ENCODE measurements at places on chromosomes 6 and 20.
A peak's percentile ranks its signal among the peaks of the same experiment; 100 is the strongest.

DNA sequence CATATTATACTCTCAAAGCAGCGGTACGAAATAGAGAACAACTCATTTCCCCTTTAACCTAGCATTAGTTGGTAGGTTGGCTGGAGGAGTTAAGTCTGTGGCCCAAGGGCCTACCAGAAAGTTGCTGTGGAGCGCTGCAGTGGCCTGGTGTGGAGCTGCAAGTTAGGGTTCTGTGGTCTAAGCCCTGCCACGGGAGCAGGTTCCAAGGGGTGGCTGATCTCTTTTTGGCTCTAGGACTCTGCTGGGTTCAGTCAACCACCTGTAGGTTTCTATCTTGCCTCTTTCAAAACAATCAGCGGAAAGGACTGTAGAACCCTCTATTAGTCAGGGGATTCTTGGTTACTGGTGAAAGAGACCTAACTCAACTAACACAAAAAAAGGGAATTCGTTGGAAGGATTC is 54.5 kb upstream of the TULP4 start:
- no peak for DNase-seq

GRCh38 chr20:24109537-24109936 is 121.0 kb upstream of the GGTLC1 start:
- no peak for DNase-seq

- DNase-seq, result no peak
Measured at GRCh38 chr6:108275976-108276375, 15.1 kb upstream of the SNX3 start.

DNA sequence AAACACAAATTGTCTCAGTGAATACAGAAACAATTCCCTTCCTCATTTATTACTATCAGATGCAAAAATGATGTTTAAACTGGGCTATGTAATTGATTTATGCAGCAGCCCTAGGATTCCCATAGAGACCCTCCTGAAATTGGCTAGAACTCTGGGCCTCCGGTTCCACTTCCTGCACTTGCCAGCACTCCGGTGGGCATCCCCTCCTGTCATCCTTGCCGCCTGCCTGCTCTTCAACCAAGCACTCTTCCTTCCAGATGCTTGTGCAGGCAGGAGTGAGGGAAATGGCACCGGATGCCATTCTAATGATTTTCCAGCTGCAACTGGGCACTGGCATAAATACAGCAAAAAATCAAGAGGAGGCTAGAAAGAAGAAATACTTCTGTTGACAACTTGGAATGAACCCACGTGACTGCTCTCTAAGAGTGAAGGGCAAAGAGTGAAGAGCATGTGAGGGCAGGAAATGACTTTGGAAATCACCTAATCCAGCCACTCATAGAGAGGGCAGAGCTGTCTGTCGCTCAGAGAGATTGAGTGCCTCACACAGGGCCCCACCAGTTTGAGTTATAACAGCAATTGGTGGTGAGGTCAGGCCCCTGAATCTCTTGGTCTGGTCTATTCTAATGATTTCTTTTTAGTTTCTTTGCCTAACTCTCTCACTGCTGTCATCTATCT is 3.7 kb upstream of the NEDD9 start:
- DNase-seq, result no peak

- no peak for DNase-seq
Measured at GRCh38 chr6:8462169-8462568, 26.8 kb upstream of the SLC35B3 start.

GRCh38 chr6:92763680-92764079 is 655.7 kb downstream of the EPHA7 start:
- no peak for DNase-seq

GRCh38 chr6:13908955-13909381 is 15.8 kb upstream of the RNF182 start:
- DNase-seq, result peak; percentile 76

DNA sequence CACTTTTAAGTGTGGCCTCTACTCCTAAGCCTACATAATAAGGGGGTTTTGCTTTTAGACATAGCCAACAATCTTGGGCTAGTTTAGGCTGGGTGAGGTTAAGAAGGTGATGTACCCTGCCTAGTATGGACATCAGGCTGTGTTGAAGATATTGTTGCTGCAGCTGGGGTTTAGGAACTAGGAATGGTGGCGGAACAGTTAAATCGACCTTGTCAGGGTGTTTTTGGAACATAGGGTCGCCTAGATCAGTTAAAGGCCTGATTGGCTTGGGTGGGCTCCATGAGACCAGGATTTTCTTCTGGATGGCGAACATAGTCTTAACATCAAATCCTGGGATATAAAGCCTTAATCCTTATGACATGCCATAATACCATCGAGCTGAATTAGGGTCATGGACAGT is 156.1 kb downstream of the TRIM27 start:
- DNase-seq, result no peak

GRCh38 chr6:39213195-39213920 is 15.9 kb downstream of the KCNK5 start:
- no peak for DNase-seq

DNA sequence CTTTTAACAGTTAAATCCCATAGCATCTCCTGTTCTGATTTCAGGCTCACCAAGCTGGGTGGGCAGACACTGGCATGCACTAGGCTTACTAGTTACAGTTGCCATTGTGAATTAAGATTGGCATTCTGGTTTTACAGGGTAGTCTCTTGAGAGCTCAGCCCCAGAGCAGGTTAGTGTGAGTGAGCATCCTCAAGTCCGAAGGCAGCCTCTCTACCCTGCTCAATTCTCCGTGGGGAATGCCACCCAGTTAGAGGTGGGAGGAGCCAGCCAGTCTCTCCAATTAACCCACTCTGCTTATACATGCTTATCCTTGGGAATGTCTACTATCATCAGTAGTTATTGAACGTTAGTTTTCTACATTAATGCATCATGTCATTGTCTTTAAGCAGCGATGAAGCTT is 8.9 kb upstream of the OGFRL1 start:
- DNase-seq, result no peak

GRCh38 chr20:3751675-3752385 is 15.7 kb downstream of the ADISSP start:
- DNase-seq, result no peak

DNA sequence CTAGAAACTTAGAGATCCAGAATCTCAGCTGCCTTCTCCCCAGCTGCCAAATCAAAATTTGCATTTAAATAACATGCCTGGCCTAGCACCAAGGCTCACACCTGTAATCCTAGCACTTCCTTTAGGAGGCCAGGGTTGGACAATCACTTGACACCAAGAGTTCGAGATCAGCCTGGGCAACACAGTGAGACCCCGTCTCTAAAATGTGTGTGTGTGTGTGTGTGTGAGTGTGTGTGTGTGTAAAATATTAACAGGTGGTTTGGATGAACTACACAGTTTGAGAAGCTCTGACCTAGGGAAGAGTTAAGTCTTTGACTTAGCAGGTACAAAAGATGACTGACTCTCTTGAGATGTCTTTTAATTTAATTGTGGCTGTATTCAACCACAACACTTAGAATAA is 20.2 kb upstream of the CD2AP start:
- no peak for DNase-seq

- no peak for DNase-seq
Measured at GRCh38 chr20:50415516-50416268, 94.5 kb upstream of the PTPN1 start.

- DNase-seq, result no peak
Measured at GRCh38 chr6:22940581-22941290, 371.4 kb downstream of the HDGFL1 start.

Measured in NCI-H1694 treated with DMSO at 0.1 percent for 48 hours (cell line).